ENCODE measurements at places on chromosomes 7 and 10. TPM values are rescaled to one million over a fixed set of nuclear protein-coding genes. Genes with fewer than 3 reads are reported as not detected.

DNA sequence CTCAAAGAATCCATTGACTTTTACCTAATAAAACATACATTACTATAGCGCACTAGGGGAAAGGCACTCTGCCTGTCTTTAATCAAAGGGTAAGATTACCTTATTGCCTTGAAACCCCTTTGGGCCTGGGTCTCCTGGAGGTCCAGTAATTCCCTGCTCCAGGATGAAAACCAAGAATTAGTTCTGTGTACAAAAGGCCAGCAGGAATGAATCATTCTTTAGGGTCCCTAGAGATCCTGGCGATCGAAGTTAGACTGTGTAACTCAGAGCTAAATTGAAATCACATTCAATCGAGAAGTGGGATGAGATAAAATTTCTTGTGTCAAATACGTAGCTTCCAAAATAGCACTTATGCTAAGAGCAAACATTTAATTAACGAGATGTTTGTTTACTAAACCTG, 29.8 kb downstream of the COL28A1 start:
- H3K4me3 ChIP-seq, result no peak overlapping the region
- no peaks in the 10 kb centered on the region for H3K4me1 ChIP-seq
- H3K36me3 ChIP-seq, result no peaks in the 10 kb centered on the region
- H3K27ac ChIP-seq, result no peak overlapping the region
- no peak for DNase-seq

- no peaks in the 10 kb centered on the region for H3K36me3 ChIP-seq
- no peak for DNase-seq
- no peak overlapping the region for H3K27ac ChIP-seq
- H3K4me3 ChIP-seq, result no peak overlapping the region
Observed at GRCh38 chr7:22640269-22640668, 86.7 kb upstream of the IL6 start.

NPY4R2 gene
- total RNA-seq, result not detected

AKR1C4 gene
- not detected for total RNA-seq

- no peak overlapping the region for H3K27ac ChIP-seq
- no peak for DNase-seq
- H3K36me3 ChIP-seq, result no peaks in the 10 kb centered on the region
- no peaks in the 10 kb centered on the region for H3K27me3 ChIP-seq
Observed at GRCh38 chr10:130899856-130900255, 411.7 kb downstream of the TCERG1L start.

- no peaks in the 10 kb centered on the region for H3K4me1 ChIP-seq
- H3K36me3 ChIP-seq, result no peaks in the 10 kb centered on the region
- peak; percentile 21 for DNase-seq
- H3K27ac ChIP-seq, result no peak overlapping the region
Observed at GRCh38 chr7:108109221-108109908, 20.8 kb downstream of the LAMB4 start.

Data from HCT116 (cell line).